ENCODE measurements at places on chromosomes 6 and 20.

- no peak for DNase-seq
These were observed 214.4 kb downstream of the ATXN1 start for GRCh38 chr6:16546861-16547260.

DNA sequence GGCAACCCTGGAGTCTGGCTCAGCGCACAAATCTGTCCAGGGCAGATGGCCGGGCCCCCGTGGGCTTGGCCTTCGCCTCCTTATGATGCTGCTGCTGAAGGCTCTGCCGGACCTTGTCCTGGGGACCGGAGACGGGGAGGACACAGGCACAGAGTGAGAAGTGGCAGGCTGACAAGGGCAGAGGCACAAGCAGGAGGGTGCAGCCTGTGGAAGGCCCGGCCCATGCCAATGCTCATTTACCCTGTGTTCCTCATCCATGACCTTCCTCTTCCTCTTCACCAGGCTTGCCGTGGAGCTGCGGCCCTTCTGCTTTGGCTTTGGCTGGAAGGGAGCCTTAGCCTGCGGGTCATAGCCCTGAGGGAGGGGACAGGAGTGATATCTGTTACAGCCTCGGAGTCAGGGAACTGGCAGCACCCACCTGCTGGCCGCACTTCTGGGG is 2.4 kb downstream of the B3GALT4 start:
- no peak for DNase-seq

- DNase-seq, result no peak
These were observed 9.8 kb upstream of the CBFA2T2 start for GRCh38 chr20:33480048-33480447.

GRCh38 chr6:157461000-157461915 is 80.3 kb downstream of the ZDHHC14 start:
- DNase-seq, result no peak

DNA sequence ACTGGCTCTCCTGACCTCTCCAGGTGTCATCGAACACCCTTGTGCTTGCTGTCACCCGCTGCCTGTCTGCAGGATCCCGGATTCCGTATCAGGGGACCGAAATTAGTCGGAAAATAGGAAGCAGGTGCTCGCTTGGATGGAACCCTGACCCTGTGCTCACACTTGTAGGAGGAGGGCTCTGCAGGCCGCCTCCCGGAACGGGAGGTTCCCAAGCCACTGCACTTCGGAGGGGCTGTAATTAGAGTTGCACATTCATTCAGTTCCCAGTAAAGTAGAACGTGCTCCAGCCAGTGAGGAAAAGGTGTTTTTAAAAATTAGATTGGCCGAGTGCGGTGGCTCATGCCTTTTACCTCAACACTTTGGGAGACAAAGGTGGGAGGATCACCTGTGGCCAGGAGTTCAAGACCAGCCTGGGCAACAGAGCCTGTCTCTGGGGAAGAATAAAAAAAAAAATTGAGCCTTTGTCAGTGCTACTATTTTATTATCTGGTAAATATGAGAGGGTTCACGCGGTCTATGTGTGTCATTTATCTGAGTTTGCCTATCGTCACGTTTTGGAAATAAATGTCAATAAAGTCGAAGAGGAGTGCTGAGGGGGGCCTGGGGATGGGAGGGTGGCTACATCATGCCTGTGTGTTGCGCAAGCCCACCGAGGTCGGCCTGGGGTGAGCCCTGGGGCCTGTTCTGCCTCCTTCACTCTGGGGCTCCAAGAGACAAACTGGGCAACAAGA is 1.5 kb upstream of the GMEB2 start:
- peak; percentile 76 for DNase-seq

Data from NCI-H524 (cell line).